ENCODE measurements at places on chromosomes 3 and 15.

DNA sequence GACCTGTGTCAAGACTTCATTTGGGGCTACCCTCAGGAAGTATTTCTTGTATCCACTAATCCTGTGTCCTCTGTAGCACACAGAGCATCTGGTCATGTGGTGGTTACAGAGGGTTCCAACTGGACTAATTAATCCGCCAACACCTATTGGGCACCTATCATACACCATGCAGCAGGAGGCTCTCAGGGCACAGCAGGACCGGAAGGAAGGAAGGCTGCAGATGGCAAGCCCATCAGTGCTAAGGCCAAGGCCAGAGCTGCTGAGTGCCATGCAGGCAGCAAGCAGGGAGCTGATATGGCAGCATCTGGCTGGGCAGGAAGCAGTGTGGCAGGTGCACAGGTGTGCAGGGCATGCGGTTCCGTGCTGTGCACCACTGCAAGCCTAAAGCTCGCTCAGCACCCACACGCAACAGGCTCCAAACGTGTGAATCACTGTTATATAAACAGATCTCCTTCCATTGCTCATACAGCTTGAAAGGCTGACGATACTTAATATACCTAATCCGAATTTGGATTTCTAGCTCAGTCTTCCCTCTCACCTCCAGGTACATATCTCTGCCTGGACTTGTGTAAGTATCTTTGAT, 64.4 kb upstream of the SNRPA1 start:
- DNase-seq: no peak

GRCh38 chr3:161148832-161149475, 43.8 kb upstream of the B3GALNT1 start:
- no peak for DNase-seq

DNA sequence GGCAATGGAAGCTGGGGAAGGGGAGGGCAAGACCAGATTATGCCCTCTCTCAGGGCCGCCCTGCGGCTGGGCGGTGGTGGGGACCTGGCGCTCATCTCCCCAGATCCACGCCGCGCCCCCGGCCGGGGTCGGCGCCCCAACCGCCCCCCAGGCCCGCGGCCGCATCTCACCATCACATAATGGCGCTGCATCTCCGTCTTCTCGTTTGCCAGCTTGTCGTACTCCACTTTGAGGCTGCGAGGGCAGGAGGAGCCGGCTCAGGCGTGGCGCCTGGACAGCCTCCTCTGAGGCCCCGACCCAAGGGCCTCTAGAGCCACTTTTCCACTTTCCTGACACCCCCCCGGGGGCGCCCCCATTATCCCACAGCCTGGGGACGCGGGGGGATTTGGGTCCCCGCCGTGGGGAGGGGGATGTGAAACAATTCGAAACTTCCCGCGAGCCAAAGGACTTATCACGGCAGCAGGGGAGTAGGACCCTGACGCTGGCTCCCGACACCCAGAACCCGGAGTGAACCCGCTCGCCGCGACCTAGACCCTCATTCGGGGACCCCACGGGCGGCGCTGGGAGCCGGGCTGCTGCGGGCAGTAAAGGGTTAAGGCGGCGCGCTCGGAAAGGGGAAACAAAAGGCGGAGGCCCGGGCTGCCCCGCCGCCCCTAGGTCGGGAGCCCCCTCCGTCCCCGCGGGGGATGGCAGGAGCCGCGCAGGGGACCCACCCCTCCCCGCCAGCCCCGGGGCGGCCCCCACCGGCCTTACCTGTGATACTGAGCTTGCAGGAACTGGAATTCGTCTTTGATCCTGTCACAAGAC, 2.1 kb downstream of the TLE3 start:
- DNase-seq: no peak

DNA sequence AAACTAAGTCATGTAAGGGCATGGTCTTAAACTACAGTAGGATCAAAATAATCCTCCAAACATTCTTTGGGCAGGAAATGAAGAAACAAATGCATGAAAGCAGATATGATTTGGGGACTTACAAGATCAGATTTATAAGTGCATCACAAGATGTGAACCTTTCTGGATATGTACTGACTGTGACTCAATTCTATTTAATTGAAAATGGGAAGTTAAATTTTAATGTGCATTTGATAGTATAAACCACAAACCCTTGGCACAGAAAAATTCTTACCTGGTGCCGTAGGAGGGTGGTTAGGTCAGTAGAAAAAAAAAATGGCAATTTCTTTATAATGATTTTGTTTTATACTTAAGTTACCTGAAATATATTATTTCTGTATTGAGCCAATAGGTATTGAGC, 262.5 kb upstream of the TGFBR2 start:
- DNase-seq: no peak

DNA sequence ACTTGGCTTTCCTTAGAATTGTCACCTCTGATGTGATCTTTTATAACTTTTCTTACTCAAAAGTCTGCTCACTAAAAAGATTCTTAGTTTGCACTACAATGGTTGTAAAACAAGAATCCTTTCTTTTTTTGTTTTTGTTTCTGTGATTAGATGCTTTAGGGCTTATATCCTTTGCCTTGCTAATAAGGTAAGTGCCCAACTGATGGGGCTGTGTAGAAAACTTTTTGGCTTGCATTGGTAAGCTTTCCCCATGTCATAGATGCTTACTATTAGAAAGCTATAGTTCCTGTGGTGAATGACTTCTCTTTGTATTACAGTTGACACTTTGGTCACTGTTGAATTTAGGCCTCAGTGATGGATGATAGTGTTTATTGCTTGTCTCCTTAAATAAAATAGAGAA, 5.1 kb downstream of the ABHD5 start:
- DNase-seq: no peak

DNA sequence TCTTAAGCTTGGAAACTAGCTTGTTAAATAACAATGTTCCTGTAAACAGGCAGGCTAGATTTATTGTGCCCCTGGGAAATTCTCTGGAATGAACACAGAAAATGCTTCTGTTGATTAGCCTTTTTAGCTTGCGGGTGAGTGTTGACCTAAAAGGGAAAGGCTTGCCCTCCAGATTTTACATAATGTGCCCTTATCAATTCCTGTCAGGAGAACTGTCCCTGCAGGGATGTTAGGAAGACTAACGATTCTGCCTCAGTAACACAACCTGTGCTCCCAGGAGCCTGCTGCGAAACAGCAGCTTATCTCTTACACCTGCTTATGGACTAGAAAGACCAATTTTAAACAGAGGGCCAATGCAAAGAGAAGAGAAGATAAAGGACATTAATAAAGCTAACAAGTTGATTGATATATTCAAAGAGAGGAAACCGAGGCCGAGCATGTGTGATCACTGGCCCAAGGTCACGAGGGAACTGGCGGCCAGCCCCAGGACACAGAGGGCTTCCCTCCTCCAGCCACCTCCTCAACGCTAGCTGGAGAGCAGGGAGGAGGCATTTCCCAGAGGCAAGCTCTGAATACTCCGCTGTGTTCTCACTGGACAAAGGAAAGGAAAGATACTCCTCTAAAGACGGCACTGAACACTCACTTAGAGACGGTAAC, 48.4 kb upstream of the TJP1 start:
- DNase-seq: no peak

GRCh38 chr3:139358841-139359562, 15.2 kb downstream of the MRPS22 start:
- peak; percentile 12 for DNase-seq

GRCh38 chr3:107690522-107691138, 167.9 kb downstream of the BBX start:
- DNase-seq: no peak

DNA sequence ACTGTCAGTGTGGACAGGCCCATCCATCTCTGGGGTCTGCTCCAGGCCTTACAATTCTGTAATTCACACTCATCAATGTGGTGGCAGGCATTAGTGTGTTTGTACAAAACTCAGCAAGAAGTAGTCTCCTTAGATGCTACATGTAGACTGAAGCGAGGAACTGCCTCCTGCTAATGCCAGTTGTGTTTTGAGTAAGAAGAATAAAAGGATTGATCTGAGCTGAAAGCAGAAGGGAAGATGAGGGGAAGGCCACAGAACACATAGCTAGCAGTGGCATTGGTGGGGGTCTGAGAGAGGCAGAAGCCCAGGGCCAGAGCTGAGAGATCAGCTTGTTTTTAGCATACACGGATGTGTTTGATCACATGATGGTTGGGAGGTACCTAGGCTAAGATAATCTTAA, 144.1 kb downstream of the TIGIT start:
- no peak for DNase-seq
